ENCODE measurements at places on chromosomes 13 and 19.

DNA sequence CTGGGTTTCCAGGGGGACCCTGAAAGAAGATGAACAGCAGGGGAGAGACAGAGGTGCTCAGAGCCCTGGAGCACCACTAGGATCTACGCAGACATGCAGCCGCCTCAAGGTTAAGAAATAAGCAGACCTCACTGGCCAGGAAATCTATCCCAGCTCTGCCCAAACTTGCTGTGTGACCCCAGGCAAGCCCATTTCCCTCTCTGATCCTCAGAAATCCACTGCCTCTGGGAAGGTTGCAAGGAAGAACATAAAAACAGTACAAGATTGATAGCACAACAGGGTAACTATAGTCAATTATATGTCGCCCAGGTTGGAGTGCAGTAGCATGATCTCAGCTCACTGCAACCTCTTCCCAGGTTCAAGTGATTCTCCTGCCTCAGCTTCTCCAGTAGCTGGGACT lies 20.8 kb downstream of the COL5A3 start:
- DNase-seq = no peak

DNA sequence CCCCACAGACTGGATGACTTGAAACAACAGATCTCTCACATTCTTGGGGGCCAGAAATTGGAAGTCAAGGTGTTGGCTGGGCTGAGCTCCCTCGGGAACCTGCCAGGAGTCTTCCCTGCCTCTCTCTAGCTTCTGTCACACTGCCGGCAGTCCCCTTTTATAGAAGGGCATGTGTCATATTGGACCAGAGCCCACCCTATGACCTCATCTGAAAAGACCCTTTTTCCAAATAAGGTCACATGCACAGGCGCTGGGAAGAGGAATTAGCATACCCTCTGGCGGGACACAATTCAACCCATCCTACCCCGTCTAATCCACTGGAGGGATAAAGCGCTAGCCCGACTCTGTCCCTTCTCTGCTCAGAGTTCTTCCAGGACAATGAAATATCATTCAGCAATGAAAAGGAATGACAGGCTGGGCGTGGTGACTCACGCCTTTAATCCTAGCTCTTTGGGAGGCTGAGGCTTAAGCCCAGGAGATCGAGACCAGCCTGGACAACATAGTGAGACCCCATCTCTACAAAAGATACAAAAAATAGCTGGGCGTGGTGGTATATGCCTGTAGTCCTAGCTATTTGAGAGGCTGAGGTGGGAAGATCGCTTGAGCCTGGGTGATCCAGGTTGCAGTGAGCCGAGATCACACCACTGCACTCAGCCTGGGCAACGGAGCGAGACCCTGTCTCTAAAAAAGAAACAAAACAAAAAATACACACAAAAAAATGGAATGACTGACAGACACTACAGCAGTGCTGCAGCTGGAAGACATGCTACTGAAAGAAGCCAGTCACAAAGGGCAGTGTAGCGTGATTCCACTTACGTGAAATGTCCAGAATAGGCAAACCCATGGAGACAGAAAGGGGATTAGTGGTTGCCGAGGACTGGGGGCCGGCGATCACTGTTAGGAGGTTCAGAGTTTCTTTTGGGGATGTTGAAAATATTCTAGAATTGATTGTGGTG lies 28.5 kb downstream of the MEIS3 start:
- no peak for DNase-seq

- DNase-seq = no peak
These were observed 174.3 kb downstream of the TSHZ3 start for GRCh38 chr19:31174948-31175347.

DNA sequence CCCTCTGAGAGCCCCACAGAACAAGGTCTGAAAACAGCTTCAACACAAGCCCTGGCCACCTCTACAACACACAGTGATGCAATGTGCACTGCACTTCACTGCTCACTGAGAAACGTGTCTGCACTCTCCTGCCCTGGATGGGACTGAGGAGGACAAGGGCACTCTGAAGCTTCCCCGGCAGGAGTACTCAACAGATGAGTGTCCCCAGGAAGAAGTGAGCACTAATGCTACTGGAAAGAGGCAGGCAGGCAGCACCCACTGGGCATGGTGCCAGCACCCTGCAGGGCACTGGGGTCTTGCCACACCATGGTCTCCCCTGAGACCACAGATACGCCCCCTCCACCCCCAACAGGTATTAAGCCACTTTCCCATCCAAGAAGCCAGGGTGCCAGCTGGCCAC lies 17.7 kb upstream of the SLC35E1 start:
- no peak for DNase-seq

- no peak for DNase-seq
These were observed 99.7 kb downstream of the STARD13 start for GRCh38 chr13:33185853-33186252.

- DNase-seq = no peak
These were observed 1357.8 kb upstream of the ATXN8OS start for GRCh38 chr13:68749796-68750195.

- DNase-seq = no peak
These were observed 611.2 kb upstream of the SPRY2 start for GRCh38 chr13:80952158-80952557.

DNA sequence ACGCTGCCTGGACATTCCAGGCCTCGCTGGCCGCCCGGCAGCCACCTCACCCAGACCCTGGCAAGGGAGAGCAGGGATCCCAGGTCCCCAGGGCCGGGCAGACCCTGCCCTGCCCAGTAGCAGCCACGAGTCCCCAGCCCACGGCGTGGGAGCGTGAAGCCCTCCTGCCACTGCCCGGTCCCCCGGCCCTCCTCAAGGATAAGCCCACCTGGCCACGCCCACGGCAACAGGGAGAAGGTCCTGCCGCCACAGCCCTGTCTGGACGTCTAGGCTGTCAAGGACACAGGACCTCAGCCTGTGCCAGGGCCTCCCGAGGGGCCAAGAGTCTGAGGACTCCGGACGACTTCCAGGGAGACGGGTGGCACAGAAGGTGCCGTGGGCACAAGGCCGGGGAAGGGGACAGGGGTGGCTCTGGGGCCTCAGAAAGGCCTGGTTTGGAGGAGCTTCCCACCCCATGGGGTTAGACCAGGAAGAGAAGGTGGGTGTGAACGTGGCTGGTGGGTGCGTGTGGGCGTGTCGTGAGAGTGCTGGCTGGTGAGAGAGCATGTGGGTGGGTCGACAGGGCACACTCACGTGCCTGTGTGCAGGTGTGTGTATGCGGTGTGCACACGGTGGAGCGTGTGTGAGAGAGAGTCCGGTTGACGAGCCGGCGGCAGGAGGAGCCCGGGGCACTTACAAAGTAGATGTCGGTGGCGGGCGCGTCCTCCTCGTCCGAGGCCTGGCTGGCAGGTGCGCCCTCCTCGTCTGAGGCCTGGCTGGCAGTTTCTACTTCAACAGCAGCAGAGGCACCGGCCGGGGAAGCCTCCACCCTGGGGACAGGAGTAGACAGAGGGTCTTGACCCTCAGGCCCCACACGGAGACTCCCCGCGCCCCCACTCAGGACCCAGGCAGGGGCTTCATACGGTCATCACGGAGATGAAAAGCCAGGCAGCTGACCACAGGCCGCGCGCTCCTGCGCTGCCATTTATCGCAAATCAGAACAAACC lies 11.9 kb upstream of the CACTIN start:
- no peak for DNase-seq

DNA sequence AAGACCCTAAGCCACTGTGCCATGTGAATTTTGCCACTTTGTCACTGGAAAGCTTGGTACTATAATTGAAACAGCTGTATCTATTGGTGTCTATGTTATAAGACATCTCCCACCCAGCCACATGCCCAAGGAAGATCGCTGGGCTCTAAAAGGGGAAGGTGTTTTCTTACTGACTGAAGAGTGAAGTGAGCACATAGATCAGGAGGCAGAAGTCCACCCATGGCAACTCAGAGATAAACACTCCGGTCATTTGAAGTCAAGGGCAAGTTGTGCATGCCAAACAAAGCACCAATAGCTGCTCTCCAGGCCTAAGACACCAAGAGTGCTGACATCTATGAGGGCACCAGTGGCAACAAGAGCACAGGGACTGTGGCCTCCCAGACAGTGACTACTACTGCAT lies 153.8 kb downstream of the KCTD12 start:
- DNase-seq = no peak

GRCh38 chr13:30545320-30545719 lies 72.4 kb upstream of the USPL1 start:
- no peak for DNase-seq

- no peak for DNase-seq
These were observed 6.2 kb downstream of the GNA11 start for GRCh38 chr19:3100331-3100730.

DNA sequence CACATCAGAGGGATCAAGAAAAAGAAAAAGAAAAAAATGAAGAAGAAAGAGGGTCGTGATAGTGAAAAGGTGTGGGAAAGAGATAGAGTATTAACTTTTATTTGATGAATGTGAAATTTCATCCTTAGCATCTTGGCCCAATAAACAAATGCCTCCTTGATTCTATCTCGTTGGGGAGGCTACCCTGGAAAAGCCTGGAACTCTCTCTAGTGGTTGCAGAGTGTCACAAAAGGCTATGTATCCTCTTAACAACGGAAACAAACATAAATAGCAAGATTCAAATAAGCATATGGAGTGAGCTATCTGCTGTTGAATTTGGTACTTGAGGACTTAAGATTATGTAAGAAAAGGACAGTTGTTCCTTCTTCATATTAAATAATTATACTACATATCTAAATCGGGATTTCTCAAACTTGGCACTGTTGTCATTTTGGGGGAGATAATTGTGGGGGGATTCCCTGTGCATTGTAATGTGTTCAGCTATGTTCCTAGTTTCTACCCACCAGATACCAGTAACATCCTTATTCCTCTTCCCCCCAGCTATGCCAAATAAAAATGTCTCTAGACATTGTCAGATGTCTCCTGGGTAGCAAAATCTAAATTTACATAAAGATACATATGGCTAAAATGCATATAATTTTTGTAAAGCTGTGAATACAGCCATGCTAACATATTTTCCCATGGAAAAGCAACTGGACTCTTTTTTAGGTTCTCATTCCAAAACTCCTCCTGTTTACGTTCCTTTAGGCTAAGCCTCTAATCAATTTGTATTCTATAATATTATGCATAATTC lies 557.2 kb downstream of the DCT start:
- DNase-seq = no peak

DNA sequence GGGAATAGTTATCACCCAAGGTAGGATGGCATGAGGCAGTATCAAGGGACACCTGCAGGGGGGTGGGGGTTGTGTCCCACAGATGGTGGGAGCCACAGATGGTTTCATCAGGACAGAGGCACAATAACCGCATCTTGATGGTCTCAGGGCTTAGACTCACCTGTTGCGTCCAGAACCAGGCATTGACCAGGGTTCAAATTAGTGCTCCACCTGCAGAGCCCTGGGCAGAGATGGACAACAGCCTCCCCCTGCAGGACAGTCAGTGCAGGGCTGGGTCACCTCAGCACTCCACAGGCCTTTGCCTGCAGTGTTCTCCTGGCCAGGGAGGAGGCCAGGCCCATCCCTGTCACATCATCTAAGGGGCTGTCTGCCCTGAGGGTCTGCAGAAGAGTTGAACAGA lies 14.5 kb upstream of the CEACAM1 start:
- no peak for DNase-seq

DNA sequence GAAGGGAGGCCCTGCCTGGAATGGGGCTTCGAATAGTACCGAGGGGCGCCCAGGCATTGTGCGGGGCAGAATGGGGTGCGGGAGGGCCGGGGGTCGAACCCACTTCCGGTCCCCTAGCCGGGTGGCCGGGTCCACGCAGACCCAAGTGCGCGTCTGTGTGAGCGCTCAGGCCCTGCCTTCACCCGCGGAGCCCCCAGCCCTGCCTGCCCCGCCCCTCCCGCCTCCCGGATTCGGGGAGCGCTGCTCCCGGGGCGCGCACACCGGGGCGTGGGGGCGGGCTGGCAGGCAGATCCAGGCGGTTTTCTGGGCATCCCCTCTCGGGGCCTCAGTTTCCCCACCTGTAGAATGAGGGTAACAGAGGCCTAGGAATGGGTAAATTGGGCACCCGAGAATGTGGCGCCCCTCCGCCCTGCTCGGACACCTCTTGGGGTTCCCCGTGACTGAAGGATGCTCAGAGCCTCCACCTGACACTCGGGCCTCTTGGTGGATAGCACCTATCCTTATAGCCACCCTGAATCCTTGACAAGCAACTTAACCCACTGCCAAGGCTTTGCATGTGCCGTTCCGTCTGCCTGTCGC lies 682 bp downstream of the PIK3R2 start:
- no peak for DNase-seq

DNA sequence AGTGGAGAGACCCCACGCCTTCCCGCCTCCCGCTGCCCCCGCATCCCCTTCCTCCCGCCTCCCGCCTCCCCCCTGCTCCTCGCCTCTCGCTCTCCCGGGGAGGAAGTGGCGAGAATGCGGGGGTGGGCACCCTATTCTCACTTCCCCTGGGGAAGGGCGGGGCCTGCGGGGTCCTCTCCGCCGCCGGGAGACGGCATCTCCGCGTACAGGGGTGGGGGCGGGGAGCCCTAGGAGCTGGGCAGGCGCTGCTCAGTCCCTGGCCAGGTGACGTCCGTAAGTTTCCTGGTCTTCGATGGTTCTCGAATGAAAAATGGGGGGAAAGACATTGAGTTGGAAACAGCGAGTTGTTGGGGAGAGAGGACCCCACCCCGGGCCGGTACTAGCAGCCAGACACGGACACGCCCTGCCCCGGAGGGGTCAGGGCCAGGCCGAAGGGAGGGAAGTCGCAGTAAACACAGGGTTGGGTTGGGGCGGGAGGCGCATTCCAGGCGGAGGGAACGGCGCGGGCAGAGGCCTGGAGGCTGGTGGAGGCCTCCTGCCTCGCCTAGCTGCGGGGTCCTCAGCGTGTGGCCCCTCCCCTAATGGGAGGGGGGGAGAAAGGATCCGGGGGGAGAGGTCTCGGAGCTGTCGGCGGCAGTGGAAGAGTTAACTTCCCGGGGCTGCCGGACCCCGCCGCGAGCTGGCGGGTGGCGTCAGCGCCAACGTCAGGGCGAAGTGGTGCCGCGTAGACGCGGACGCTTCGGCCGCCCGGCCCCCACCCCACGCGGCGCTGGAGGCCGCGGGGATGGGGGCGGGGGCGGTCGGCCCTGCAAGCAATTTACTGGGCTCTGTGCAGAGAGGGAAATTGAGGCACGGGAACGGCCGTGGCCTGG lies 10.4 kb upstream of the JUND start:
- peak; percentile 57 for DNase-seq

DNA sequence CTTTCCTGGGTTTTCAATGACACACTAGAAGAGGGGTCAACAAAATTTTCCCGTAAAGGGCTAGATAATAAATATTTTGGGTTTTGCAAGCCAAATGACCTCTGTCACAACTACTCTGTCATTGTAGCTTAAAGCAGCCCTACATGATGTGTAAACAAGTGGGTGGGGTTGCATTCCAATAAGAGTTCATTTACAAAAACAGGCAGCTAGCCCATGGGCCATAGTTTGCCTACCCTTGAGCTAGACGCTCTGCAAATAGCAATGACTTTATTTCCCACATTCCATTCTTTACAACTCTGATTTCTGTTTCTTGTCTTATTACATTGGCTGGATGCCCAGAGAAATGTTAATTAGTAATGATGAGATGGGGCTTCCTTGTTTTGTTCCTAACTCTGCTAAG lies 76.0 kb downstream of the ZNF557 start:
- DNase-seq = no peak

- DNase-seq = no peak
These were observed 864.9 kb upstream of the PCDH20 start for GRCh38 chr13:62280590-62280989.

Measured in kidney capillary endothelial cell (primary cell).